Heart left ventricle (tissue), 16 donors: ENCODE measurements at places on chromosomes 3 and 15.

DNA sequence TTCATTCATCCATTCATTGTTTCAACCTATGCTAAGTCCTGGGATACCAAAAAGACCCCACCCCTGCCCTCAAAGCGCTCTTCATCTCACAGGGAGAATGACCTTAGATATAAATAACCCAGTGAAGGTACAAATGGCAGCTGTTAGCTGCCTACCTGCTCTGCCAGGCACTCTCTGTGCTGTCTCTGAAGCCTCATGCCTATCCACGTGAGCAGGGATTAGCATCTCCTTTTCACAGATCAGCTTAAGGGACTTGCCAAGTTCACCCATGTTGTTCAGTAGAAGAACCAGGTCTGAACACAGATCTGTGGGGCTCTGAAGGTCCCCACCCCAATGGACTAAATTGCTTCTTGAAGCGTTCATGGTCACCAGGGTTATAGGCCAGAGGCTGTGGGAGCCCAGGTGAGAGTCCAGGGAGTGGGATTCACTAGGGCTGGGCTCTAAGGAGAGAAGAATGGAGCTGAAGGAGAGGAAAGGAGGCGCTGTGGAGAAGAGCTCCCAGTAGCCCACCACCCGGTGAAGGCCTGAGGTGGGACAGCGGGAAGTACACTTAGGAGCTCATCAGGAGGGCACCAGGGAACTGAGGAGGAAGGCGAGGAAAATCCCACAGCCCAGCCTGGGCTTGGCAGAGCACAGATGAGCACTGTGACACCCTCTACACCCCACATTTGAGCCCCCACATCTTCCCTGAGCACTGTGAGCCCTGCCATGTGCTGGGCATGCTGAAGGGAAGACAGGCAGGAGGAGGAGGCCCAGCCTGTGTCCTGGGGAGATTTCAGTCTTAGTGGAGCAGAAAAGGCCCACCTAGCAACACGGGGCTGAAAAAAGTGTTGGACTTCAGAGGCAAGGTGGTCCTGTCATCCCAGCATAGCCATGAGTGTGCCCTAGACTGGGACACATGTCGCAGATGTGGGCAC lies 20.4 kb downstream of the RBP1 start:
- H3K36me3 ChIP-seq: no peaks in the 10 kb centered on the region
- no peak overlapping the region for H3K4me3 ChIP-seq
- H3K27me3 ChIP-seq: no peaks in the 10 kb centered on the region
- no peaks in the 10 kb centered on the region for H3K4me1 ChIP-seq
- no peak overlapping the region for H3K27ac ChIP-seq

DNA sequence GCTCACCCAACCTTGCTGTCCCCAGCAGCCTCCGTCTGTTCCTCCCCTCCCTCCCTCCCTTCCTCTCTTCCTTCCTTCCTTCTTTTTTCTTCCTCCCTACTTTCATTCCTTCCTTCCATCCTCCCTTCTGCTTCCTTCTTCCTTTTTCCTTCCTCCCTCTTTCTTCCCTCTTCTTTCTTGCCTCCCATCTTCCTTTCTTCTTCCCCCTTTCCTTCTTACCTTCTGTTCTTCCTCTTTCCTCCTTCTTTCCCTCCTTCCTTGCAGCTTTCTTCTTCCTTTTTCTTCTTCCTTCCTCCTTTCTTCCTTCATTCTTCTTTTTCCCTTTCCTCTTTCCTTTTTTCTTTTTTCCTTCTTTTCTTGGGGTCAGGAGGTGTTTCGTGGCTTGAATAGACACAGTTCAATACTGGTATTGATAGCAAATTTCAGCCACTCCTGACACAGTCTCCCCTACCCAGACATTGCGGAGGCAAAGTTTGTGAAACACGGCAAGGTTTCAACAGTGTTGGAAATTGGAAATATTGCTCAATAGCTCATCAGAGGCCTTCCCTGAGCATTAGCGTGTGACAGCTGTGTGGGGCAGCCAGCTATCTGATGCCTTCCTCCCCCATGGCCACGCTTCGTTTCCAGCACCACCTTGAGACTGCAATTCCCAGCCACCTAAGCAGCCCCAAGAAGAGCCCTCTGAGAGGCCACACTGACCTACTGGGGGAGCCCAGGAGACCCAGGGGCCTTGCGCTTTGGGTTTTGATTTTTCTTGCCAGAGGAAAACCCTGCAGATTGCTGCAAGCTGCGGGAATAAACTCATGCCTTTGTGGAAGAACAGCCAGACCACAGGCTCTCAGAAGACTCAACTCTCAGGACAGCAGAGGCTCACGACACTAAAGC lies 82.2 kb downstream of the KLF15 start:
- H3K4me1 ChIP-seq: peaks cover 11% of the 10 kb centered on the region
- H3K36me3 ChIP-seq: no peaks in the 10 kb centered on the region
- H3K27me3 ChIP-seq: no peaks in the 10 kb centered on the region
- no peak overlapping the region for H3K27ac ChIP-seq
- H3K4me3 ChIP-seq: no peak overlapping the region
- no peak for DNase-seq

DNA sequence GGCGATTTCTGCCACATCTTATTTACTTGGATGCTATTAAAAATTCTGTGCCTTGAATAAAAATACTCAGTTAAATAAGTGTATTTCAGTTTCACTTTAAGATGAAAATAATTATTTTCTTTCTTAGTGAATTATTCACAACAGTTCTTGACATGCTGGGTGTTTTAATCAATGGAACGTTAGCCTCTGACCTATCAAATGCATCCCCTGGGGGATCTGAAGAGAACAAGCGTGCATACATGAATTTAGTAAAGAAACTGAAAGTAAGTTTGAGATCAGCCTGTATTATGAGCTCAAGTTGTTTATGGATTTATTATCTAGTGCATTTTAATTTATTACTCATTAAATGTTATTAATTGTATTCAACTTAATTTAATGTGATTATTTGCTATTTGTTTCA lies 597 bp downstream of the P2RY12 start:
- H3K27ac ChIP-seq: no peak overlapping the region
- no peaks in the 10 kb centered on the region for H3K4me1 ChIP-seq
- H3K4me3 ChIP-seq: peak overlapping the region; percentile 41
- DNase-seq: no peak

DNA sequence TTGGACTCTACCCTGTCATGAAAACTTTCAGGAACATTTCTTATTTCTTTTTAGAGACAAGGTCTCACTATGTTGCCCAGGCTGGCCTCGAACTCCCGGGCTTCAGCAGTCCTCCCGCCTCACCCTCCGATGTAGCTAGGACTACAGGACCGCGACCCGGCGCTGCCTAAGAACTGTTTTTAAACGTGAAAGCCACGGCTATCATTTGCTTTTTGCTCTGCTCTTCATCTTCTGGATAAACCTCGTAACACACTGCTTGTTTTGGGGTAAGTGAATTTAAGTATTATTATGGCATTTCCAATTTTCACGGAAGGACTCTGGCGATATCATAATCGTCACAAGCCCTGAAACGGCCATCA lies 14.3 kb upstream of the CCNL1 start:
- H3K27me3 ChIP-seq: no peaks in the 10 kb centered on the region
- peak overlapping the region; percentile 92 for H3K27ac ChIP-seq
- peak overlapping the region; percentile 68 for H3K4me3 ChIP-seq
- no peaks in the 10 kb centered on the region for H3K36me3 ChIP-seq

- H3K27ac ChIP-seq: no peak overlapping the region
- H3K4me1 ChIP-seq: no peaks in the 10 kb centered on the region
- no peak overlapping the region for H3K4me3 ChIP-seq
- H3K36me3 ChIP-seq: no peaks in the 10 kb centered on the region
- no peaks in the 10 kb centered on the region for H3K27me3 ChIP-seq
Measured at GRCh38 chr3:184058029-184058428, 5.2 kb downstream of the HTR3C start.

DNA sequence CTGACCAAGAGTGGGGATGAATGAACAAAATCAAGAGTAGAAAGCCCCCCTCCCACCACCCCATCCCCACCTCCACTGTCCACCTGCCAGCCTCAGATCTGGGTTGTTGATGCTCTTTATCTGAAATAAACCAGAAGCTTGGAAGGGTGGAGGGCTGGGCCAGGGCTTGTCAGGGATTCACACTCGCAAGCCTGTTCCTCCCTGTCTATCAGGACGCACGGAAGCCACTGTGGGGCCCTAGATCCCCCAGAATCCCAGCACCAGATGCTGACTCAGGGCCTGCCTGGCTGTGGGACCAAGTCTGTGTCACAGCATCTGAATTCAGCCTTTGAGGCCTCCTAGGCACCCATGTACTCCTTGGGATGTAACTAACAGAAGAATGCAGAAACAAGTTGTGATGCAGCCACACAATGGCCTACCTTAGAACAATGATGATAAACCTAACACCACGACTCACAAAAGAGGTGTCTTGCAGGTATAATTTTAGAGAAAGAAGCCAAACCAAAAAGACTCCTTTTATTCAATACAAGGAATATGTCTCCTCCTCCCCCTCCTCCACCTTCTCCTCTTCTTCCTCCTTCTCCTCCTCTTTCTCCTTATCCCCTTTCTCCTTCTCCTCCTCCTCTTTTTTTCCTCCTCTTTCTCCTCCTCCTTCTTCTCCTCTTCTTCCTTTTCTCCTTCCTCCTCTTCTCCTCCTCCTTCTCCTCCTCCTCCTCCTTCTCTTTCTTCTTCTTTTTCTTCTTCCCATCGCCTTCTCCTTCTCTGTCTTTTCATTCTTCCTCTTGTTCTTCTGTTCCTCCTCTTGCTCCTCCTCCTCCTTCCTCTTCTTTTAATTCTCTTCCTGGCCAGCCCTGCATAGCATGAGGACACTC lies 234.7 kb downstream of the PLCL2 start:
- H3K27me3 ChIP-seq: no peaks in the 10 kb centered on the region
- DNase-seq: no peak
- no peak overlapping the region for H3K4me3 ChIP-seq
- H3K4me1 ChIP-seq: no peaks in the 10 kb centered on the region
